ENCODE measurements at places on chromosomes 1 and 21. TPM values are rescaled to one million over a fixed set of nuclear protein-coding genes. Genes with fewer than 3 reads are reported as not detected.

The TAS1R1 gene
- total RNA-seq: not detected

The GPR37L1 gene
- not detected for total RNA-seq

The MAPKAPK2 gene
- 27.9 TPM for total RNA-seq

The GRIK3 gene
- total RNA-seq: not detected

The FAM110D gene
- total RNA-seq: 0.05 TPM

The TMEM125 gene
- not detected for total RNA-seq

The OR2T4 gene
- total RNA-seq: not detected

- DNase-seq: no peak
These were observed 28.0 kb upstream of the EVA1B start for GRCh38 chr1:36351227-36351977.

DNA sequence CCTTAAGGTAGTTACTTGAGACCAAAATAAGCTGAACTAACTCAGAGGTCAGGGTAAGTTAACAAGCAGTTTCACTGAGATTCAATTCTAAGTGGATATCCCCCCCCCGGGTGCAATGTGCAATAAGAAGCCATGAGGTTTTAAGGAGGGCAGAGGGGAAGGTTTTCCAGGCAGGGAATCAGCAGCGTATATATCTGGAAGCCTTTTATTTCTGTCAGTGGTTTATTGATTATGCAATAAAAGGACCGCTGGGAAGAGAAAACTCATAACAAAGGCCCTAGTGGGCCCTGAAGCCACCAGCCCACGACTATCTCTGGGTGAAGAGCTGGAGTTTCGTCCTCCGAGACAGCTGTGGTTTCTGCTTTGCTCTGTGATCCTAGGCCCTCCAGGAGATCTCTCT, 53.1 kb upstream of the CTPS1 start:
- peak; percentile 36 for DNase-seq

DNA sequence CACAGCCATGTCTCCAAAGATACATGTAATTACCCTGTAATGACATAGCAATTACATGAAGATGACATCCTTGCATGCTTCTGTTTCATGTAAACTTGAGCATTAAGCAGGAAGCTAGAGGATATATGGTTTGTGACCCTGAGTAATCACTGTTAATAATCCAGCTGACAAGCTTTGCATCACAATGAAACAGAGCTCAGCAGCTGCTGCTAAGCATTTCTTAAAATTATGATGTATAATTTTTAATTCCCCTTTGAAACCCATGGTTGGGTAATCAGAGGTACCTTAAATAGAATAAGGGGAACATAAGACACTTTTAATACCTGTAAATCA, 293.5 kb downstream of the NTNG1 start:
- no peak for DNase-seq

DNA sequence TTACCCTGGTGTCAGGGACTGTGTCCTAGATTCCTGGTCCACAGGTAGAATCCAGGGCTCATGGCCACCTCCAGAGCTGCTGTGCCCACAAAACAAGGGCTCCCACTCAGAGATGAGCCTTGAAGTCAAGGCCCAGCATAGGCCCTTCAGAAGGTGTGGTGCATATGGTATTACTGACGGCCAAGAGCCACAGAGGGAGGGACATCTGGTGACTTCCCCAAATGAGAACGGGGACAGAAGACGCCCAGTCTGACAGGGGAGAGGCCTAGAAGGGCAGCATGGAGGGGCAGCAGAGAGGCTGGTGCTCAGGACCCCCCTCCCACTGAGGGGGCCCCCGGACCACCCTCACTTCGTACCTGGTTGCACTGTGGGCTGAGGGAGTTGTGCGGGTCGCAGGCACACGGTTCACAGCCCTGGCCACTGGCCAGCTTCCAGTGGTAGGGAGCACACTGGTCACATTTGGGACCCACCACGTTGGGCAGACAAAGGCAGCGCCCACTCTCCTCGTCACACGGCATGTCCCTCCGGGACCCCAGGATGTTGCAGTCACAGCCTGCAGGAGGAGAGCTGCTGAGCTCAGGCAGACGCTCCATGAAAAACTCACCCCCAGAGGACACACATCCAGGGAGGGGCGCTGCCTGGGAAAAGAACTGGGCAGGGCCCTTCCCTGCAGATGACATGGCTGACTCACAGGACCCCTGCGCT, 25.0 kb downstream of the LAMB3 start:
- no peak for DNase-seq

GRCh38 chr1:84365225-84366221, 32.8 kb upstream of the DNASE2B start:
- peak; percentile 66 for DNase-seq

- DNase-seq: no peak
These were observed 21.6 kb downstream of the RAVER2 start for GRCh38 chr1:64766429-64766828.

DNA sequence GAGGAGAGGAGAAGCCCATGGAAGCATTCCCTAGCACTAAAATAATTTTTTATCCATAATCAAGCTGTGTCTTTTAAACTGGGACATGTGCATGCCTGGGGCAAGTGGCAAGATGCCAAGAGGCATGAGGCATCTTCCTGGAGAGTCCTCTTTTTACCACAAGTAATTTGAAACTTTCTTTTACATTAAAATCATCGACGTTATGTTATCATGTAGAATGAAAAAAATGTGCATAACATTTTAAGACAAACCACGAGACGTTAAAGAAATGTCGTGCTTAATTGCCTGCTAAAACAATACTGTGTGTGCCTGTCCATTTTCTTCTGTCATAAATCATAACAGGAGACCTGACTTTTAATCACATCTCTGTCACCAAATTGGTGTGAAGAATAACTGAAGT, 1.5 kb downstream of the STYXL2 start:
- DNase-seq: peak; percentile 25

DNA sequence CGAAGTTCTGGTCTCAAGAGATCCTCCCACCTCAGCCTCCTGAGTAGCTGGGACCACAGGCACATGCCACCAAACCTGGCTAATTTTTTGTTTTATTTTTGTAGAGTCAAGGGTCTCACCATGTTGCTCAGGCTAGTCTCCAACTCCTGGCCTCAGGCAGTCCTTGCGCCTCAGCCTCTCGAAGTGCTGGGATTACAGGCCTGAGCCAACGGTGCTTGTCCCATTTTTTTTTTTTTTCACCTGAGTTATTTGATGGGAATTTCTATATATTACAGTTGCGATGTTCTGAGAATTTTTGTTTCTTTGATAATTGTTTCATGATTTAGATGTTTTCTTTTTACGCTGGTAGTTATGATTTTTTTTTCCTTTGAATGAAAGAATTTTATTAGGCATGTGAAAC, 2.5 kb downstream of the RABGAP1L start:
- DNase-seq: no peak

GRCh38 chr1:69319287-69319686, 248.4 kb upstream of the LRRC7 start:
- no peak for DNase-seq

DNA sequence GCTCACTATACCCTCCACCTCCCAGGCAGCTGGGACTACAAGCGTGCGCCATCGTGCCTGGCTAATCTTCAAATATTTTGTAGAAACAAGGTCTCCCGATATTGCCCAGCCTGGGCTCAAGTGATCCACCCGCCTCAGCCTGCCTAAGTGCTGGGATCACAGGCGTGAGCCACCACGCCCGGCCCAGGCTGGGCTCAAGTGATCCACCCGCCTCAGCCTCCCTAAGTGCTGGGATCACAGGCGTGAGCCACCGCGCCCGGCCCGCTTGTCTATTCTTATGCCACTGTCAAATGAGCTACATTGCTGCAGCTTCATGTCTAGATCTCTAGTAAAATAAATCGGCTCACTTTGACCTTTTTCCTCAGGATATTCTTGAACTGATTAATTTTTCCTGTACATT, 107.7 kb upstream of the COL6A1 start:
- DNase-seq: no peak

- DNase-seq: no peak
These were observed 8.5 kb downstream of the IL23R start for GRCh38 chr1:67174716-67175284.

DNA sequence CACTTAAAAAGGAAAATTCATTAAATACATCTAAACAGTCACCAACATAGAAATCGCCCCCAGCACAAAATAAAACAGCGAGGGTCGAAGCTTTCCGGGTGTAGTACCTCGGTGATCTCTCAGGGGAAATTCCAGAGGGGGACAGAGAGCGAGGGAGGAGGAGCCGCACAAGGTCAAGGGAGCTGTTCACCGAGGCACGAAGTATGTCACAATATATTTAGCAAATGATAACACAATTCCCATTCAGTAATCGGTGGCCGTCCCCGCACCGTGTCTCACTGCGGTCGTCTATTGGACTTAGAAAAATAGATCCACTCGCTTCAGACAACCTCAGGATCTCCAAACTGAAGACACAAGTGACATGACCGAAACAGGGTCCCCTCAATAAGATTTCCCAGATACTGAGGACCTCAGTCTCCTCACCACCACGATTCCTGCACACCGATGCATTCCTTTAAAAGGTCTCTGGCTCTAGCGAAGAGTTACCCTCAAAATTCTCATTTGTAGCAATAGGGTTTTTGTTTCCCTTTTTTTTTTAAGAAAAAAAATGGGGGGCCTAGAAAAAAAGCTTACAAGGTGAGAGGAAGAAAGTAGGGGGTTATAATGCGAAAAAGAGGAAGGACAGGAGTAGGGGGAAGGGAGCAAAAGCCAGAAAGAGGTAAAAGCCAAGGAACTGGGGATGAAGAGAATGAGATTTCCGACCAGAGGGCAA, 1.1 kb downstream of the LPGAT1 start:
- peak; percentile 47 for DNase-seq

DNA sequence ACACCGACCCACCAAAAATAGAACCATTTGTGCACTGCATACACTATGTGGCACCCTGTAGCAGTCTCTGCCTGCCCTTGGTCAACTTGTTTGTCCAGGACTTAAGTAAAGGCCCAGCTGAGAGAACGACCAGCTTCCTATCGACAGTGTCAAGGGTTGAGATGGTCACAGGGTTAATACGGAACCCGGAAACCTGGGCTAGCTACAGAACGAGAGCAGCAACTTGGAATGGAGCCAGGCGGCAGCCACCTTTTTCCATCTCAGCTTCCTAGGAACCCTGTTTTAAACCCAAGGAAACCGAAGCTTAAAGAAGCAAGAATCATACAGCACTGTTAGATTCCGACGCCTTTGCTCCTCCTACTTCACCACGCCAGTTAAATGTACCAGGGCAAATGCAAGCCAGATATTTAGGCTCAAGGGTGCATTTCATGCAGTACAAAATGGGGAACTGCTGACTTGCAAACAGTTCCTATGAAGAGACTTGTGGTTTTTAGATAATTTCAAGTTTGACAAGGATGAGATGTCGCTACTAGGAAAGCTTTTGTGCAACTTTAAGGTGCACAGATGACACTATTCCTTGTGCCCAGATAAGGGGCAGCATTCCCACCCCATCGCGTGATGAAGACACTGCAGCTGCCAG, 35.5 kb downstream of the SLC66A1 start:
- no peak for DNase-seq

- DNase-seq: no peak
These were observed 13.9 kb downstream of the PALMD start for GRCh38 chr1:99659755-99660210.

GRCh38 chr1:42926235-42926878, 32.3 kb downstream of the SLC2A1 start:
- no peak for DNase-seq

DNA sequence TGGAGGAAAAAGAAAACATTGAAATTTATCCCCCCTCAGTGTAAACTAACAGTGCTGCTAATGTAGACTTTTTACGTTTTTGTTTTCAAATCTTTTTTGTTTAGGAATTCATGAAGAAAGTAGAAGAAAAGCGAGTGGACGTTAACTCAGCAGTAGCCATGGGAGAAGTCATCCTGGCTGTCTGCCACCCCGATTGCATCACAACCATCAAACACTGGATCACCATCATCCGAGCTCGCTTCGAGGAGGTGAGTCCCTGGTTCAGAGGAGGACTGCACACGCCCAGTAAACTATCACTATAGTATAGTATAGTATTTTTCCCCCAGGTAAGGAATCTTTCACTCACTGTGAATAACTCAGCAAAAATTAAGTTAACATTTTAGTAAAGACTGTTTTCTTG, 37.8 kb upstream of the BMP8A start:
- no peak for DNase-seq

DNA sequence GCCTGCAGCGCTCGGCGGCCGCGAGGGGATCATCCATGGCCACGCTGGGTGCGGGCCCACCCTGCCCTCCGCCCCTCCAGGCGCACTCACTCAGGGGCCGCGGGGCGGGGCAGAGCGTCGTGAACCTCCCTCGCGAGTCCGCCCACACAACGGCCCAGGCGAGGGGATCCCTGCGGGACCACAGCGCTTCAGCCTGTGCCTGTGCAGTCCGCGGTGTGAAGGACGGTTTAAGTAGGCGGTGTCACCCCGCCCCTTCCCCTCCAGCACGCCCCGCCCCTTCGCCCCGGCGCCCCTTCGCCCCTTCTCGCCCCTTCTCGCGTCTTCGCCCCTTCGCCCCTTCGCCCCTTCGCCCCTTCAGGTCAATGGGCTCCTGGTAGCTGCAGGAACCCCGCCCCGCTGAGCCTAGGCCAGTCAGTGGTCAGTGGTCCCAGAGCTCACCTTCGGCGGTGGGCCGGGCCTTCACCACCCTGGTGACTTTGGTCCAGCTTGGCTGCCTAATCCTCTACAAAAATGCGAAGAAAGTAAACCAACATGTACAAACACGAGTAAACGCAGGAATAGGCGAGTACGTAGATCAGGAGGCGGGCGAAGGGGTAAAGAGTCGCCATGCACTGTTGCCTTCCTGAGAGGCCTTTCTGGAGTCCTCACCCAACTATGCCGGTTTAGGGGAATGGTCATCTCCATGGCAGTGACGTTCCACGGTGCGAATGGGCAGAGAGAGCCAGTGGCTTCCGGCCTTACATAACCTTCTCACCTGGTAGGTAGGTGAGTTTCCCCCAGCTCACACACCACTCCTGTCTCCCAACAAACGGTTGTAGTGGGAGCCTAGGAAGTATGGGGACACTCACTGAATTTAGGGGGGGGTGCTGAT, 19.6 kb upstream of the DMRTB1 start:
- no peak for DNase-seq

DNA sequence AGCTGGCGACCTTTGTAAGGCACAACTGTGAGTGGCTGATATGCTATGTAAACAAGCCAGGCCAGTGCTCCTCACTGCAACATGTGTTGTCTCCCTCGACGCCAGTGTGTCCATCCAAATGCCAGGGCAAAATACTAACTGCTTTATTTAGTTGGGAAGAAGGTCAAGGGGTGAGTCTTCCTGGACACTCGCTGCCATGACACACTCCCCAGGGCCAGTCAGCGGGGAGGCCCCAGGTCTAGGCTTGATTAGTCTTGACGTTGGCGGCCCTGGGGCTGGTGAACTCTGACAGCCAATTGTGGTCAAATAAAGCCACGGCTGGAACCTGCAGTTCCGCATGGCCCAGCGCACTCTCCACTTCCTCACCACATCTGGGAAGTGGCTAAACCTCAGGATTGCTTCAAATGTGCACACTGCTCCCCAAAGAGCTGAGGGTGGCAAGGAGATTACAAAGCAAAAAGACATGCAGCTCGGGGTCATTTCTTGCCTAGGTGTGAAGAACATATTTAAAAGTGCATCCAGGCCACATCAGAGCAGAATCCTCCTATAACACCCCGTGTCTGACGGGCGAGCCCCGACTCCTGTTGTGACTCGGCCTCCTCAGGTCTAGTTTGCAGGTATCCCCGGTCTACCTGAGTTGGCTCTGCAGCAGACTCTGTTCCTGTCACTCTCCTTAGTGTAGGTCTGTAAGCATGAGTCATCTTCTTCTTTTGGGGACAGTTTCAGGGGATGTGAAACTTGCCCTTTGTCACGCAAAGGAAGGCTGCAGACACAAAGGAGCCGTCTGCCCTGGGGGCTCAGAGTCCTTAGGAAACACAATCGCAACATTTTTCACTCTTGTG, 183.5 kb downstream of the RUNX1 start:
- DNase-seq: peak; percentile 33

All from SK-MEL-5 (cell line).